GM23248 (cell line): ENCODE measurements at places on chromosomes 7 and 10. TPM values are rescaled to one million over a fixed set of nuclear protein-coding genes. Genes with fewer than 3 reads are reported as not detected.

DNA sequence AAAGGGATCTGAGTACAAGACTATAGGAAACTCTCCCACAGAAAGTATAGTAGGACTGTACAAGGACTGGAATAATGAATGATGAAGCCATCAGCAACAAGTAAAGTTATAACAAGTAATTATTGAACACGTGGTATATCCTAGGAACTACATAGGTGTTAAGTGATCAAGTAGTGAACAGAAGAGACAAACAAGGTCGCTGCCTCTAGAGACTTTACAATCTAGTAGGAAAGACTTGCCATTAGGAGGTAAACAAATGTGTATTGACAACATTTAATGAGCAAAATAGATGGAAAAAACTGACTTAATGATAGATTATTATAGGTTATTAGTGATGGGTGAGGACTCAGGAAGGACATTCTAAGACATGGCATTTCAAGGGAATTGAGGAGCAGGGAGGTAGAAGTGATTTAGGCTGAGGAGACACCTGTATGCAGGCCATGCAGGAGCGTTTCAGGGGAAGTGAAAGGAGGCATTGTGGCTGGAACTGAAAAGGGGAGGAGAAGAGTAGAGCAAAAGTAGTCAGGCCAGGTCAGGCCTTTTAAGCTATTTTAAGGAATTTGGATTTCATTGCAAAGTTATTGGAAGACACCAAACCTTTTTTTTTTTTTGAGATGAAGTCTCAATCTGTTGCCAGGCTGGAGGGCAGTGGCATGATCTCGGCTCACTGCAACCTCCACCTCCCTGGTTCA is 8.5 kb upstream of the GLCCI1 start:
- DNase-seq: no peak

- DNase-seq: peak; percentile 20
Measured at GRCh38 chr10:88477343-88478085, 105.6 kb downstream of the RNLS start.

GRCh38 chr10:60714233-60714632 is 64.0 kb upstream of the CDK1 start:
- DNase-seq: no peak

GRCh38 chr7:132666774-132667172 is 90.5 kb upstream of the PLXNA4 start:
- DNase-seq: peak; percentile 31

- no peak for DNase-seq
Measured at GRCh38 chr10:112790921-112791320, 159.1 kb upstream of the TCF7L2 start.

DNA sequence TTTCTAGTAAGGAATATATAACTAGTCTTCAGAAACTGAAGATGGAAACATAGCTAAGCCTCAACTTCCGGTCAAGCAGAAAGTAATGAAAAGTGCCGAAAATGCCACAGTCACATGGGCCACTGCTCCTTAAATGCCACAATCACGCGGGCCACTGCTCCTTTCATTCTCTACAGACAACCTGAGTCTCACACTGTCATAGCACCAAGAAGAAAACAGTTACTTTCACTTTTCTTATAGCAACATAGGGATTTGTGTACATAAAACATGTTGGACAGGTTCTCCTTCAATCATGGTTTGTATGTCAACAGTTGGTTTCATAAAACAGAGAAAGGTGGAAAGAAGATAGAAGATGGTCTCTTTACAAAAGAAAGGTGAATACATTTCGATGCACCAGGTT is 48.6 kb upstream of the NOBOX start:
- DNase-seq: no peak

DNA sequence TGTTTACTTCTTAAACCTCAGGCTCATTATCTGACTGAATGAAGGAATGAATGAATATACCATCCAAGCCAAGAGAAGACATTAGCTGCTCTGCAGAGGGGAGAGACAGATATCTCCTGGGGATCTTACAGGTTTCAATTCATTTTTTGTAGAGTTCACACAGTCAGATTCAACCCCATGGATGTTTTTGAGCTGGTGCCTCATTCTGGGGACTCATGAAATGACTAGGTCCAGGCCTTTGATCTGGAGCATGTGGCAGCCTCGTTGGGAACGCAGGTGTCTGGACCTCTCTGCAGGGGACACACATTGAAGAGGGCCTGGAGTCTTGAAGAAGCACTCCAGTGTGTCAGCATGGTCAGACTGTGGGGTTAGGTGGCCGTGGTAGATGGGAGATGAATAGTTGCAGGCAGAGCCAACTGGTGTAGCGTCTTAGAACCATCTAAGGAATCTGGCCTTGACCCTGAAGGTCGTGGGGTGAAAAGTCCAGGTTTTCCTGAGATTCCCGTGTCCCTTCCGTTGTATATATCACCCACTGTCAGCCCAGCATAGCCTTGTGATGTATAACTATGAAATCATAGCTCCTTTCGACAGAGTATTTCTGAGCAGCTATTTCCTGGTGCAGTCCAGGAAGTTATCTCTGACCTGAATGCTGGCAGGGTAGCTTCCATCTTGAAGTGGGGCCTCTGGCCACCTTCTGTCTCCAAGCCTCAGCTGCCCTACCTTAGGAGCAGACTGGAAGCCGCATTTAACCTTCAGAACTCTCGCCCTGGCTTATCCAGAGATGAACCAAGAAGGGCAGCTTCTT is 22.3 kb downstream of the BTBD16 start:
- DNase-seq: no peak

- DNase-seq: peak; percentile 36
Measured at GRCh38 chr10:55374060-55374459, 573.0 kb upstream of the PCDH15 start.

GRCh38 chr10:59362959-59363381 is 621 bp upstream of the FAM13C start:
- DNase-seq: peak; percentile 77

DNA sequence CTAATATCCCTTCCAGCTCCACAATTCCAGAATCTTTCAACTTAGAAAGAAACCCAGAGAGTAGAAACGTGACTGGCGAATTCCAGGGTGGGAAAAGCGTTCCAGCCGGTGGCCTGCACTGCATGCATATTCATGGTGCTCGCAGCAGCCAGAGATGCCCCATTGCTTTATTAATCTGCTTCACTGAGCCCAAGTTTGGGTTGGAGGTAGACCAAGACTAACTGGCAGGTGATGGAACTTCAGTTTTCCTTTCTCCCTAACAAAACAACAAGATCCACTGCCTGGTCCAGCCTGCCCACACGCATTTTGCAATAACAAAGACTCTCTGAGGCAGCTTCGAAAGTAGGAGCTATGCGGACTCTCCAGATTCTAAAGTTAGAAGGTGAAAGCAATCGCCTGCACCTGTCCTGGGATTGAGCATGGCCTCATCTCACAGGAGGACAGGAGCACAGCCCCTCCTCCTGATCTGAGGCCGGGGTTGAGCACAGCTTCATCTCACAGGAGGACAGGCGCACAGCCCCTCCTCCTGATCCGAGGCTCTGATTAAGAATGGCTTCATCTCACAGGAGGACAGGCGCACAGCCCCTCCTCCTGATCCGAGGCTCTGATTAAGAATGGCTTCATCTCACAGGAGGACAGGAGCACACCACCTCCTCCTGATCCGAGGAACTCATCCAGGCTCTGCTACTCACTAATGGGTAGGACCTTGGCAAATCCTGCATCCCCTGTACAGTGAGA is 127.8 kb upstream of the LANCL2 start:
- no peak for DNase-seq

DNA sequence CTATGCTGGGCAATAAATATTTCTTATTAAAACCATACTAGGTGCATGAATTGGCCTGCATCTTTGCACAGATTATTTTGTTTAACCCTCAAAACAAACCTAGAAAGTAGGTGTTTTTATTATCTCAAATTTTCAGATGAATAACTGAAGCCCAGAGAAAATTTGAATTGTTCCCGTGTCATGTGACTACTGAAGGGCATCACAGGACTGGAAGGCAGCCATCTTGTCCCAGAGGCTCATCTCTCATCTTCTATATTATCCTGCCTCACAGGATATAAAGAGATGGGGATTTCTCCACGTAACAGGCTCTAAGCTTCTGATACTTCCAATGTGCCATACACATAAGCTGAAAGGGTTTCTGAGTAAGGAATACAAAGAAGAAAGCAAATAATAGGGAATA is 84.0 kb upstream of the ODAD2 start:
- no peak for DNase-seq

DNA sequence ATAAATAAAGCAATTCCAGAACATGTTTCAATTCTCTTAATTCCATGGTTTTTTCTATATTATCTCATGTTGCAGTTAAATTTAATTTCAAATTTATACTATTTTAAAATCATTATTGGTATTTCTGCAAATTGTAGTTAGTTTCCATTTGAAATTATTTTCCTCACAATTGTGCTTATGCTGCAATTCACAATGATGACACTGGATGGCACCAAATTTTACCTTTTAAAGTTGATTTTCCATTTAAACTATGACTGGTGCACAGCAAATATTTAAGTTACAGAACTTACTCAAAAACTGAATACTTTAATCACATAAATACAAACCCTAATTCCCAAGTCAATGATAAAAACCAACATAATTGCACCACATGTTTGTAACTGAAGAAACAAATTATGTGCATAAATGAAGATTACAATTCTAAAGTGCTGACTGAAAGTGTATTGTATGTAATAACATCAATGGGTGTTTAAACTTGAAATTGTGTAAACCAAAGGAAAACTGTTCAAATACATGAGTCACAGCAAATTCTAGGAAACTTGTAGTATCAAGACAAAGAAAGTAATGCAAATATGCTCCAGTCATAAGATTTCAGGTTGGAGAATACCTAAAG is 75.3 kb upstream of the AASS start:
- peak; percentile 38 for DNase-seq

DNA sequence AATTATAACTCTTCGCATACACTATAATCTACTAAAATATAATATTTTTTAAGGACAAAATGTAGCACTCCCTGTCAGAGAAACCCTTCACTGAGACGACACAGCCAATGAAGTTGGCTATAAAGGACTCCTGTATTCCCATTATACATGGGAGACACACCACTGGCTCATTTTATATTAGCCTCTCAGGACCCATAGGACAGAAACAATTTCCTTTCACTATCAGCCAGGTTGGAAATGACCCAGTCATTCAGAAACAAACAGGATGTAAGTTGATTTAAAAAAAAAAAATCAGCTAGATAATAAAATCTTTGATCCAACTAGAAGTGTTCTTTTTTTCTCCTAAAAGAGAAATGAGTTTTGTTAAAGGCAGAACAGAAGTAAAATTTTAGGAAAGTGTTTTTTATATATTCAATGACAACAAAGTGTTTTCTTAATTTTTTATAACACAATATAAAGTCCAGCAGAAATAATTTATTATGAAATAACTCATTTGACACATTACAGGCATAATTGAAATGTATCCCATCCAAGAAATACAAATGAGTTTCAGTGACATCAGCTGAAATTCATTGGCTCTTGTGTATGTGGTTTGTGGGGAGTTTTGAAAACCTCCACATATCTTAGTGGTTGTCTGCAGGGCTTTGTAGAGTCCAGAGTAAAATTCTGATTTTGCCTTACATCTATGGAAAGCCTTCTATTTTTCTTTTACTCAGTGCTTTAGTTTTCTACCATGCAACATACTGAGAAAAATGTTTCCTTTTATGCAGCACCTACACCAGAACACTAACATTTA is 64.1 kb downstream of the CTTNBP2 start:
- DNase-seq: no peak

DNA sequence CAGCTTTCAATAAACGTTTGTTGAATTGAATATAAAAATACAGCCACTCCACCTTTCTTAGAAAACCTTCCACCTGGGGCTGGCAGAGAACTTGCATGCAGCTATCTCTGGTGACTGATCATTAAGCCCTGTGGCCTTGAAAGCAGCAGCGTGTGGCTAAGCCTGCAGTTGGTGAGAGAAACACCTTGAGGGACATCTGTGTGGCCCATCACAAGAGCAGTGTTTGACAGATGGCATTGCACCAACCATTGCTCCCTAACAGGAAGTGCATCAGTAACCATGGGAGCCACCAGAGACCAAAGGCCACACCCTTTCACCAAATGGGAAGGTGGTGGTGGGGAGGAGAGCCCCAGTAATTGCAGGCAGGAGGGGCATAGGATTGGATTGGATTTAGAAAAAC is 22.4 kb downstream of the RHOBTB1 start:
- DNase-seq: no peak

ZCWPW1 gene
- total RNA-seq: 0.89 and 1.9 TPM in 2 replicates

CALY gene
- 0.86 TPM in 1 of 2 replicates, not detected in the other for total RNA-seq

COPG2 gene
- 29.7 and 35.2 TPM in 2 replicates for total RNA-seq

GRM3 gene
- not detected in 2 replicates for total RNA-seq

ARPC1A gene
- 155 and 209 TPM in 2 replicates for total RNA-seq

NUDT1 gene
- 15.7 and 61.0 TPM in 2 replicates for total RNA-seq

DNAJC9 gene
- 19.8 and 20.9 TPM in 2 replicates for total RNA-seq
